Stimulated activated CD4-positive, alpha-beta T cell treated with anti-CD3 and anti-CD28 coated beads, Interleukin-12 subunit alpha, Interleukin-12 subunit beta, amount 100 ng/mL, for 24 hours (primary cell): ENCODE measurements at places on chromosomes 4 and X.

- DNase-seq, result no peak
Observed at GRCh38 chrX:13742397-13743176, 8.0 kb downstream of the OFD1 start.

- peak; percentile 77 for DNase-seq
Observed at GRCh38 chr4:1579901-1580691, 104.0 kb downstream of the FAM53A start.

DNA sequence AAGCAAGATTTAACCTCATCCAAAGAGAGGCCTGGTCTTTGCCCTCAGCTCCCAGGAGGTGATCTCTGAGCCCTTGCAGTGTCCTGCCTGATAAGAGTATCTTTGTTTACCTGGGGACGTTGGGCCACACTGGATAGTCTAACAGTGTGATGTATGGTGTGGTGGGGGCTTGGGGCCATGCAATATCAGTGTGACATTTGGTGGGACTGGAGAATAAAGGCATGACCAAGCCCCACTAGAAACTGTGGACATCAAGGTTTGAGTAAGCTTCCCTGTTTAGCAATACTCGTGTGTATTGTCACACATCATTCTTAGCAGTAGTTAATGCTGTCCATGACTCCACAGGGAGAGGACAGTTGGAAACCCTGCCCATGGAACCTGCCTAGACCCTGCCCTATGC lies 34.4 kb downstream of the BBS12 start:
- DNase-seq, result no peak

- no peak for DNase-seq
Observed at GRCh38 chr4:8589823-8590545, 2.6 kb upstream of the CPZ start.

GRCh38 chr4:125125276-125125675 lies 189.5 kb upstream of the FAT4 start:
- no peak for DNase-seq

DNA sequence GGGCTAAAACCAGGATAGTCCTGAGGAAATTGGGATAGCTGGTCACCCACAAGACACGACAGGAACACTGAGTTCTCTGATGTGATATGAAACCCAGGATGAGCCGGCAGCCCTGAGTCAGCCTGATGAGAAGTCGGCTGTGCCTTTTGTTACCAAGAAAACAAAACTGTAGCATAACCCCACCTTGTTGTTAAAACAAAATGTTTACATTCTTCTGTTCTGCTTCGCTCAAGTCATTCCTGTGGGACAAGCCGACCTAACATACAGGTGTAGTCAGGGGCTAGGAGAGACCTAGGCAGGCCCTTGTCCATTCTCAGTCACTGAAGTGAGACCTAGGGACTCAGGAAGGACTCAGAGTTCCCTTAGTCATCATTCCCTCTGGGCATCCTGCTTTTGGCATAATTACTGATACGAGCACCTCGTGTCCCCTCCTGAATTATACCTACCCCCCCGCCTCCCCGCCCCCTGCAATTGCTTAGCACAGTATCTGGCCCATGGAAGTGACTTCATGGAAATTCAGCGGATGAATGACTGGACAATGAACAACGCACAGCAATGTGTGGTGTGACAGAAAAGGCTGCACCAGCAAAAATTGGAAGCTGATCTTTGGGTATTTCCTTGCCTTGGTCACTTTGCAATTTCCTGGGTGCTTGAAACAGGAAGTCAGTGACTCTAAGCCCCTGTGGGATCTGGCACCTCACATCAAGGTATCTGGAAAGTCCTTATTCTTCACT lies 31.9 kb upstream of the TLR2 start:
- no peak for DNase-seq

DNA sequence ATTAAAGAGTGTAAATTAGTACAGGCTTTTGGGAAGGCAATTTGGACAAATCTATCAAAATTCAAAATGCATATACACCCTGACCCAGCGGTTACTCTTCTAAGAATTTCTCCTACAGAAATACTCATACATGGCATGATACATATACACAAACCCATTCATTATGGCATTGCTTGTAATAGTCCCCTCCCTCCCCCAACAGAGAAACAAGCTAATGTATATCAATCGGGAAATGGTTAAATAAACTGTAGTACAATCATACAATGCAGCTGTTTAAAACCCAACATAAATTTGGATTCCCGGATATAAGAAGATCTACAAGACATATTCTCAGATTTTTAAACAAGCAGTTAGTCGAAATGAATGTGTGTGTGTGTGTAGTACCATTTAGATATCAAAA lies 808 bp downstream of the HUWE1 start:
- no peak for DNase-seq

GRCh38 chr4:176236946-176237345 lies 32.1 kb downstream of the ASB5 start:
- no peak for DNase-seq

DNA sequence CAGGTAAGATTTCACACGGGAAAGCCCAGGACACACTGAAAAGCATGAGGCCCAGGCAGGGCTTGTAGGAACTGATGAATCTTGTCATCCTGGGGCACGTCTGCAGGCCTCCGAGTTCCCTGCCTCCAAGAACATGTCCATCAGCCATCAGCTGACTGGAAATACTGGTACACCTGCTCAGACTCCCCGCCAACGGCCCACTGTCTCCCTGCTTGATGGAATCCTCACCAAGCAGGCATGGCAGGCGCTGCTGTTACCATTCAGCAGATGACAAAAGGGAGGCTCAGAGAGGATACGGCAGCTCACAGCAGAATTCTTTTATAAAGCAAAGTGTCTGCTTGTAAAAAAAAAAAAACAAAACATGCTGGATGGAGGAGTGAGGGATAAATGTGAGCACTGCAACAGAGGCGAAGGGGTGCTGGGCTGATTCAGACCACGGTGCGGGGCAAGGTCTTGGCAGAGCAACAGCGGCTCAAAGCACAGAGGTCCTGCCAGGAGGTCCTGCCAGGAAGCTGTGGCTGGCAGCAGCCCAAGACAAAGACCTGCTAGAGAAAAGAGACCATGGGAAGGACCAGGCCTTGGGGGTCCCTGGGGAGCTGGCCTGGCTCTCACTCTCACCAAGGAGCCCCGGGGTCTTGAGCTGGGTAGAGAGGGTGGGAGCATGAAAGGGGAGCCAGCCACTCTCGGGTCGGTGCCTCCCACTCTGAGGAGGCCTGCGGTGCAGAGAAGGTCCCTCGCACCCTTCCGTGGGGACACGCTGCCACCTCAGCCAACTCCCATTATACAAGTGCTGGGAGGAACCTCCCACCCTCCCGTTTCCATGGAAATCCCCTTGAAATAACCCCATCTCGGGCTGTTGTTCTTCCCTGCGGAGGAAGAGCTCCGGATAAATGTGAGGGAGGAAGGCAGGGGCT lies 25.6 kb downstream of the PPP2R2C start:
- no peak for DNase-seq

DNA sequence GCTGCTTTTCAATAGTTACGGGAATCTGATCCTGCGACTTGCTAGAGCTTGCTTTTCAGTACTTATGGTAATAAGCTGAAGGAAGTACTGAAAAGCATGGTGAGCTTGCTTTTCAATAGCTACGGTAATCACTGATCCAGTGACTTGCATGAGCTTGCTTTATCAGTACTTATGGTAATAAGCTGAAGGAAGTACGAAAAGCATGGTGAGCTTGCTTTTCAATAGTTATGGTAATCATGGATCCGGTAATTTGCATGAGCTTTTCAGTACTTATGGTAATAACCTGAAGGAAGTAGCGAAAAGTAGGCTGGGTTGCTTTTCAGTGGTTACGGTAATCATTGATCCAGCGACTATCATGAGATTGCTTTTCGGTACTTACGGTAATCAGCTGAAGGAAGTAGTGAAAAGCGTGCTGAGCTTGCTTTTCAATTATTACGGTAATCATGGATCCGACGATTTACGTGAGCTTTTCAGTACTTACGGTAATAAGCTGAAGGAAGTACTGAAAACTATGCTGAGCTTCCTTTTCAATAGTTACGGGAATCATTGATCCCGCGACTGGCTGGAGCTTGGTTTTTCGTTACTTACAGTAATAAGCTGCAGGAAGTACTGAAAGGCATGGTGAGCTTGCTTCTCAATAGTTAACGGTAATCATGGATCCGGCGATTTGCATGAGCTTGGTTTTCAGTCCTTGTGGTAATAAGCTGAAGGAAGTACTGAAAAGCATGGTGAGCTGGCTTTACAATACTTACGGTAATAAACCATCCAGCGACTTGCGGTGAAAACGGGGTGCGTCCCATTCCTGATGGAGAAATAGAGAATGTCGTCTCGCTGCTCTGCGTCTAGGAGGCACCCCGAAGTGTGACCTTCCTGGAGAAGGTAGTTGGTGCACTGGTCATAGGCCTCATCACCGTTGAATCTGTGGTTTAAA lies 6.5 kb downstream of the CRLF2 start:
- no peak for DNase-seq

DNA sequence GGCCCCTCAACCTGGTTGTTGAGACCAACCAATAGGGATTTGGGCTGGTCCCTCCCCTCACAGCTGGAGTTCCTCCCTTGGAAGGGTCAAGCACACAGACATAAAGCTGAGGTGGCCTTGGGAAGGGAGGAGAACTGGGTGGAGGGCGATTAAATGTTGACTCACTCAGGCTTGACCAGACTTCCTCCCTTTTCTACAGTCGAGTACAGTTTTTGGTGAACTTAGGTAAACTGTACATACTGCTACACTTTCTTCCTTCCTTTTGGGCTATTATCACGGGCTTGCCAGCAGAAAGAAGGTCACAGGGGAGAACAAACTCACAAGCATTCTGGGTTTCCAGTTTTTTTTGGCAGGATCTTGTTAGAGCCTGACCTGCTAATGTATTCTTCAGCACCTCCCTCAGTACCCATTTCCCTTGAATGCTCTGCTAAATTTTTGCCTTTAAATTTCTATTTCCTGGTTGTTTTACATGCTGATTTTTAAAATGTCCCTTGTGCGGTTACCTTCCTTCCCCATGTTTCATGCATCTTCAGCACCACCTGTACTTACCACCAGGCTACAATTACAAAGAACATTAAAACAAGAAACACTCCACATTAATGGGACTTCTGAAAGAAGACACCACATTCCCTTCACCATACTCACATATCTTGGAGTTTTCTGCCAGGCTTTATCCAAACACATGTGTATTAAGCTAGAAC lies 135.2 kb upstream of the RASGEF1B start:
- no peak for DNase-seq

- no peak for DNase-seq
Observed at GRCh38 chr4:89616382-89616781, 220.6 kb downstream of the SNCA start.

- DNase-seq, result peak; percentile 47
Observed at GRCh38 chr4:8917868-8918783, 46.5 kb upstream of the HMX1 start.

- DNase-seq, result no peak
Observed at GRCh38 chr4:94039226-94039625, 168.4 kb upstream of the SMARCAD1 start.

DNA sequence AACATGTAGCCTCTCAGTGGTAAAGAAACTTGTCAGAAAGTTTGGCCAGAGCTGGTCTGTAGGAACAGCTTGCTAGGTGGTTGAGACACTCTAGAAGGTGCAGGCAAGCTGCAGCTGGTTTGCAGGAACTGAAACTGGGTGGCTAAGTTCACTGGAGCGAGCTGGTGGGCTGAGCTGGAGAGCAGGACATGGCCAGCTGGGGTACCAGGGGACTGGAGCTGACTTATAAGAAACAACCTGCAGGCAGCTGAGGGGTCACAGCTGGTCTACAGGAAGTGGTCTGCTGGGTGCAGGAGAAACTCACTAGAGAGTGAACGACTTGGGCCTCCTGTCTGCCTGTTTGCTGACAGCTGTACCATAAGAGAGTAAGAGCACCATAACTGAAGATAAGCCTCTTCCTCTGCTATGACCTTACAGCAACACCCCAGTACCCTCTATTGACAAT lies 157.1 kb upstream of the LNX1 start:
- no peak for DNase-seq

DNA sequence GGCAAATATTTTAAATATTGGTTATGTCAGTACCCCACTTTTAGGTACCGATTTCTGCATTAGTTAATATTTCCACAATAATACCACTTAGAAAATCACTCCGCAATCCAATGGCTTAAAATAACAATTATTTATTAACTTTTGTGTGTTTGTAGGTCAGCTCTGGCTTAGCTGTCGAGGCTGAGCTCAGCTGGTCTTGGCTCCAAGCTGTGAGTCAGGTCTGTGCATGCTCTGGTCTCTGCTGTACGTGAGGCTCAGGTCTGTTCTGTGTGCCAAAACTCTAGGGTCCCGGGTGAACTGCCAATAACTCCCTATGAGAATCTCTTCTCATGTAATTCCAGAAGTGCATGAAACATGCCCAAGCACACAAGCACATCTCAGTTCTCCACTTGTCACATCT lies 245.8 kb upstream of the GK2 start:
- DNase-seq, result no peak

- DNase-seq, result no peak
Observed at GRCh38 chr4:145019346-145019745, 78.7 kb downstream of the ANAPC10 start.

DNA sequence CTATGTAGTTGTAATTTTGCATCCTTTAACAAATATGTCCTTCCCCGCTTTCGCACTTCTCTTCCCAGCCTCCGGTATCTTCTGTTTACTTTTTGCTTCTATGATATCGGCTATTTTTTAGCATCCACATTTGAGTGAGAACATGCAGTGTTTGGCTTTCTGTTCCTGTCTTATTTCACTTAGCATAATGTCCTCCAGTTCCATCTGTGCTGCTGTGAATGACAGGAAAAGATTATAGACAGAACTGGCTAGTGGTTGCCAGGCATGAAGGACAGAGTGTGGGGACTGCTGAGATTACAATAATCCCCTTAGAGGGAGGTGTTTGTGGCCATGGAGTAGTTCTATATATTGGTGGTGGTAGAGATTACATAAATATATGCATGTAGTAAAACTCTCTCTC lies 588.6 kb downstream of the NLGN4X start:
- no peak for DNase-seq

DNA sequence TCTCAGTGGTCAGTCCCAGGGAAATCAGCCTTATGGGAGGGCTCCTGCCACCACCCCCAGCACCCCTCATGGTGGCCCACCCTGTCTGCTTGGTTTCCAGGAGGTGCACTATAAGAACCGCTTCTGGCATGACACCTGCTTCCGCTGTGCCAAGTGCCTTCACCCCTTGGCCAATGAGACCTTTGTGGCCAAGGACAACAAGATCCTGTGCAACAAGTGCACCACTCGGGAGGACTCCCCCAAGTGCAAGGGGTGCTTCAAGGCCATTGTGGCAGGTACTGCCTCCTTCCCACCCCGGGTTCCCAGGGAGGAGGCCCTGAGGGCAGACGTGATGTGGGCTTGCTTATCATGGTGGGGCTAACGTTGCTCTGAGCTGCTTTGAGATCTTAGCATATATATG lies 44.3 kb downstream of the MAP7D3 start:
- no peak for DNase-seq

- no peak for DNase-seq
Observed at GRCh38 chr4:24560868-24561368, 23.4 kb downstream of the DHX15 start.

DNA sequence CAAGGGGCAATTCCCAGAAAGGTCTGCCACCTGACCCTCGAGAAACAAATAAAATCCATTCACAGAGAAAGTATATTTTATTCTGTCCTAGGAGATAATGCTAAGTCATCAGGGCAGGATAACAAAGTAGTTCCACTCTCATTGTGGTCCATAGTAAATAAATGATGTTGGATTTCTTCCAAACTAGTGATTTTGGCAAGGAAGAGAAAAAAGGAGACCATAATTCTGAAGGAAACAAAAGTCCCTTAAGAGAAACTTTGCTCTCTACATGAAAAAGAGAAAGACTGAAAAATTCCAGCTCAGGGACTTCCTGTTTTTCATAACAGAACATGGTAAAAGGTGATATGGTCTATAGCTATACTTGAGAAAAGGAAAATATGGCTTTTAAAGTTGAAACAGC lies 71.5 kb upstream of the DDX60 start:
- DNase-seq, result no peak
